ENCODE measurements at places on chromosomes 13 and 19.

DNA sequence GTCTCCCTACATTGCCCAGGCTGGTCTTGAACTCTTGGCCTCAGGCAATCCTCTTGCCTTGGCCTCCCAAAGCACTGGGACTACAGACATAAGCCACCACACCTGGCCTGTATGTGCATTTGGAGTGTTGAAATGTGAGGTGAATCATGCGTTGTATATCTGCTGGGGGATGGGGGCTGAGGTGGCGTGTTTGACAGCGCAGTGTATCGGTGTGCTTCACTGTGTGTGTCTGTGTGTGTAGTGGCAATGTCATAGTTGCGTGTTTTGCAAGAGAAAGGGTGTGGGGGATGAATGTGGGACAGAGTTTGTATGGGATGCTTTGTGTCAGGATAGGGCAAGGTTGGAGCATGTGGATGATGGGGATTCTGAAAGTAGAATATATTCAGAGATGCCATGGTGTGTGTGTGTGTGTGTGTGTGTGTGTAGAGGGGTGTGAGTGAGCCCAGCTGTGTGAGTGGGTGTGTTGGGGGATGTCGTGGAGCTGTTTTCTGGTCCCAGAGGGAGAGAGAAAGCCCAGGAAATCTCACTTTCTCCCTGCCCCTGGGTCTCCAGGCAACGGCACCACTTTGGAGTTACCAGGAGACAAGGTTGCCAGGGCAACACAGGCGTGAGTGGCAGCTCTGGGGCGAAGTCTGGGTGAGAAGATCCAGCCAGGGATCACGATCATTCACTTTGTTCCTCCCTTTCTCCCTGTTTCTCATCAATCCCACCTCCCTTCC, 1.1 kb upstream of the SWSAP1 start:
- no peak for DNase-seq

- no peak for DNase-seq
Measured at GRCh38 chr13:35794734-35795389, 318.4 kb upstream of the MAB21L1 start.

DNA sequence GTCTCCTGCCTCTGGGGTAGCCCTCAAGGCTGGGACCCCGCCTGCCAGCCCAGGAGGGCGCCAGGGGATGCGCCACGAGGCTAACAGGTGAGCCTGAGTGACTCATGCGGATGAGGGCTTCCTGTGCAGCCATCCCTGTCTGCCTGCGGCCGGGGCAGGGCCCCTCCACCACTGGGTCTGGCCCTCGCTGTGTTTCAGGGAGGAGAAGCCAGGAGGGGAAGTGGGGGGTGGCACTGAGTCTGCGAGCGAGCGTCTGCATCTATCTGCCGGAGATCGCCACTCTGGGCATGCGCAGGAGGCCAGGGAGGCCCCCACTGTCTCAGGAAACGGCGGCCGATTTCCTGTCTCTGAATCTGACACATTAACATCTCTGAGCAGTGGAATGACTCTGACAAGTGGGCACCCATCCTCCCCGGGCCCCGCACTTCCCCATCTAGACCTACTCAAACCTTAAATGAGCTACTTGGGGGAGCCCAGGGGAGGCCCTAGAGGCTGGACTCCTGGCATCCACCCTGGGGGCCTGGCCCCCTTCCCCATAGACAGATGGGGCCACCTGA, 19.7 kb downstream of the RFX1 start:
- peak; percentile 100 for DNase-seq

DNA sequence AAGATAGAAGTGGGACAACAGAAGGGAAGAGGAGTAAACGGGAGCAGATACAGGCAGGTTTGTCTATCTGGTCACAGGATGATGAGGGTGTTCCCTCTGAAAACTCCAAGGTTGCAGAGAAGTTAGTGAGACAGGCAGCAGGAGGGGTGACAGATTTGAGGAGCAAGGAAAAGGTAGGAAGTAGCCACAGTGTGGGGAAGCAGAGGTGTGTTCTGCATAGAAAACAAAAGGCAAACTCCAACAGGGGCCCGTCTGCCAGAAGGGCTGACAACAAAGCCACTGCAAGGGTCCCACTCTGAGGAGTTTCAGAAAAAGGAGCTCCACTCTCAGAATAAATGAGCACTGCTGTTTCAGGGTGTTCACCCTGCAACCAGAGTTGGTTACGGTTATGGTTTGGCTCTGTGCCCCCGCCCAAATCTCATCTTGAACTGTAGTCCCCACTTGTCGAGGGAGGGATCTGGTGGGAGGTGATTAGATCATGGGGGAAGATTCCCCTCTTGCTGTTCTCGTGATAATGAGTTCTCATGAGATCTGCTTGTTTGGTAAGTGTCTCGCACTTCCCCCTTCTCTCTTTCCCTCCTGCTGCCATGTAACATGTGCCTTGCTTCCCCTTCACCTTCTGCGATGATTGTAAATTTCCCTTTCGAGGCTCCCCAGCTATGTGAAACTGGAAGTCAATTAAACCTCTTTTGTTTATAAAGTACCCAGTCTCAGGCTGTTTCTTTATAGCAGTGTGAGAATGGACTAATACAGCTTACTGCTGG, 32.1 kb downstream of the SMAD9 start:
- DNase-seq, result no peak

DNA sequence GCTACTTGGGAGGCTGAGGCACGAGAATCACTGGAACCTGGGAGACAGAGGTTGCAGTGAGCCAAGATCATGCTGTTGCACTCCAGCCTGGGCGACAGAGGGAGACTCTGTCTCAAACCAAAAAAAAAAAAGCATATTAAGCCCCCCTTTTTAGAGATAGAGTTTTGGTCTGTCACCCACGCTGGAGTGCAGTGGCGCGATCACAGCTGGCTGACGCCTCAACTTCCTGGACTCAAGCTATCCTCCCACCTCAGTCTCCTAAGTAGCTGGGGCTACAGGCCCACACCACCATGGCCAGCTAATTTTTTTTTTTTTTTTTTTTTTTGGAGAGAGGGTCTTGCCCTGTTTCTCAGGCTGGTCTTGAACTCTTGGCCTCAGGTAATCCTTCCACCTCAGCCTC, 34.2 kb upstream of the MAP3K10 start:
- no peak for DNase-seq

DNA sequence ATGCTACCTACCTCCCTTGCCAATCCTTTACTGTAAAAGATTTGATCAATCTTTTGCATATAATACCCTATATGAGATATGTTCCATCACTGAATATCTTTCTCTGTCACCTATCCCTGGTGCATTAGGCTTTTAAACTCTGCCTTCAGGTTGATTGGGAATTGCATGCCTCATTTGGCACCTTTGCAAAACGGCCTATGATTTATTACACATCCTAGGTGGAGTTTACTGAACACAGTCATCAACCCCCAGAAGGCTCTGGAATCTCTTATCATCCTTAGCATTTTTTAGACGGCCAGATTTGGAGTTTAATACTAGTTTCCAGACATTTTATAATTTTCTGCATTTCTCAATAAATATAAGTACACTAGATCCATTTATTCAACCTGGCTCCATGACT, 448.4 kb upstream of the SLC10A2 start:
- DNase-seq, result no peak

DNA sequence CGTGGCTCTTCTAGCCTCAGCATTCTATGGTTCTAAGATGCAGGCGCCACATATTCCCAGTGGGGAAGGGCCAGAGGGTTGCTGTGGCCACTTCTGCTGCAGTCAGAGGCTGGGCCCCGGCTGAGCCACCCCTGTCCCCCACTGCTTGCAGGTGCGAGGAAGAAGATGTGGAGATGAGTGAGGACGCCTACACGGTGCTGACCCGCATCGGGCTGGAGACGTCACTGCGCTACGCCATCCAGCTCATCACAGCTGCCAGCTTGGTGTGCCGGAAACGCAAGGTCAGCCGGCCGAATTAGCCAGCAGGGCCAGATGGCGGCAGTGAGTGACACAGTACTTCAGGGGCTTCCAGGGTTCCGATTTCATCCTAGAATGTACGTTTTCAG, 2.0 kb downstream of the LHB start:
- no peak for DNase-seq

- DNase-seq, result no peak
Measured at GRCh38 chr19:13118424-13119193, 545 bp downstream of the NACC1 start.

DNA sequence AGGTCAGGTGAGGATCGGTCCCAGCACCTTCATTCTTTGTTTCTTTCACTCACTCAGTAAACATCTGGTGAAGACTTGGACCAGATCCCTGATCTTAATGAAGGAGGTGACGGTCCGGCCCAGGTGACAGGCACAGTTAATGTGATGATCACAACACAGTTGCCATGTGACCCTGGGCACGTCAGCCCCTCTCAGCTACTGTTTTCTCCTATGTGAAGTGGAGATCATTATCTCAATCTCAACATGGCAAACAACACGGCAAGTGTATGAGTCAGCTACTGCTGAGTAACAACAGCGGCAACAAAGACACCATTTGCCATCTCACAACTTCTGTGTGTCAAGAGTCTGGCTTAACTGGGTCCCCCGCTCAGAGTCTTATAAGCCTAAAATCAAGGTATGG, 74.6 kb downstream of the GNG7 start:
- no peak for DNase-seq

- no peak for DNase-seq
Measured at GRCh38 chr19:45660636-45661035, 7.4 kb upstream of the GIPR start.

DNA sequence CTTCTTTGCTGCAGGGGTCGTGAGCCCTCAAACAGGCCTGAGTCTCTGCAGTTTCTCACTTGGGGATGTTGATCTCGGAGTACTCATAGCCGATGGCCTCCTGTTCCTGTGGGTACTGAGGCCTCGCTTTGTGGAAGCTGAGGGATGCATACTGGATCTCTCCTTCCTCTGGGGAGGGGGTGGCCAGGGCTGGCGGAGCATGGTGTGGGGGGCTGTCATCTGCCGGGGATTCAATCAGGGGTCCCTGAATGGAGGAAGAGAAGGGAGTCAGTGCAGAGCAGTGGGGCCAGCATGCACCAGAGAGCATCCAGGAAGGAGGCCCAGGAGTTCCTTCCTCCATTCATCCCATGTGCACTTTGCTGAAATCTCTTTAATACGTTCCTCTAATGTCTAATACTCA, 10.0 kb downstream of the SIGLEC12 start:
- DNase-seq, result no peak

DNA sequence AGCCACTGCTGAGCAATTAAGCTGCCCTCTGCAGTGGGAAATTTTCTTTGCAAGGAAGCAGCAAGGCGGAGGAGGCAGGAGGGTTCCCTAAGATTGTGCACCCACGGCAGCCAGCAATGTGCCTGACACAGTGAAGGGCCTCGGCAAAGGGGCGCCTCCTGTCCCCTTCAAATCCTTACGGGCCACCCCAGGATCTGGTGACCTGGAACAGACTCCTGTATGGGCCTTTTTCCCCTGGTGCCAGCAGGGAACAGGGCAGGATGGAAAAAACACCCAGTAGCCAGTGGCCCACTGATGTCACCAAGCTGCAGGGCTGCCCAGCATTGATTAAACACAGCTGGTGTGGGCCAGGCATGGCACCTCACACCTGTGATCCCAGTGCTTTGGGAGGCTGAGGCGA, 86.7 kb downstream of the GNG7 start:
- DNase-seq, result no peak

DNA sequence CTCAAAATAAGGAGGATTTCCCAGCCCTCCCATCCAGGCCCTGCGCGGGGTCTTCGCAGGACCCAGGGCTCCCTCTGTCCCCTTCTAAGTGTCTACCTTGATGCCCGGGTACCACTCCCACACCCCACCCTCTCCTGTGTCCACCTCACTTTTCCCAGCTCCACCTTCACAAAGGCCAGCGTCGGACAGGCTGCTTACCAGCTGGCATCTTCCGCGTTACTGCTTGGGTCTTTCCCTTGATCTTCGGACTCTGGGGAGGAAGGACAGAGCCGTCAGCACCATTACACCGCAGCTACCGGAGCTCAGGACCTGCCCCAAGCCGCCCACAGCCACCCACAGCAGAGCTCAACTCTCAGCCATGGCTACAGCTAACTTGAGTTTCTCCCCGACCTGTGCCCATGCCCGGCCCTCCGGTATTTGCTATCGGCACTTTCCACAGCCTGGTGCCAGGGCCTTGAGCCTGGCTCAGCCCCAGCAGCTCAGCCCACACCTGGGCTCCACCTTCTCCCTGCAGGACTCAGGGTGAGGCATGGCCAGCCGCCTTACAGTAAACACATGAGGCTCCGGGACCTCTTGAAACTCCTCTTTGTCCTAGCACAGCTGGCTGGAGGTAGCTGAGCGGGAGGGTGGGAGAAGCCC, 3.8 kb downstream of the C13orf46 start:
- DNase-seq, result no peak

DNA sequence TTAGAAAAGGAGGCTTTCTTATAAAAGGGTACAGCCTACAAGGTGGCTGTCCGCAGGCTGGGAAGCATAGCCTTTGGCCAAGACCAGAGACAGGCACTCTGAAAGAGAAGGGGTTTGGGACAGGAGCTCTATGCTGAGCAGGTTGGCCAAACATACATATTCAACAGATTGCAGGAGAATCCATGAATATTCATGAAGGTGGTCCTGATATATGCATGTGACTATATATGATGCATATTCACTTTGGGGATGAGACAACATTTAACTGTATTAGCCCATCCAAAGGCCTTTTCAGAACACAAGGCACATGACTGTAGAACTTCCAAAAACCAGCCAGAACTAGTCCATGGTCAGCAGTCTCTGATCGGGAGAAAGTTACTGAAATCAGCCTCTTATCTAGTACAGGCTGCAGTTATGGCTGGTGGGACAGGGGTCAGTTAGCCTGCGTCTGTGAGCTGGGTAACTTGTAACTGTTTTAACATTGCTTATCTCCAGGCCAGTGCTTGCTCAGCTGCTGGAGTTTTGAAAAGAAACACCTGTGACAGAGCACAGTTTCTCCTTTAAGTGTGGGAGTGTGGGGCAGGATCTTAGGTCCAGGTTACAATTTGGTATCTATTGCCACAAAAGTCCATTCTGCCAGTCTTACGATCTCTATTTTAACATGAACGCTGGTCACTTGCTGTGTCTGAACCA, 924.2 kb downstream of the UQCRFS1 start:
- DNase-seq, result no peak

- no peak for DNase-seq
Measured at GRCh38 chr19:35445826-35446593, 2.0 kb upstream of the FFAR2 start.

- DNase-seq, result no peak
Measured at GRCh38 chr19:55390461-55390880, 4.7 kb downstream of the RPL28 start.

DNA sequence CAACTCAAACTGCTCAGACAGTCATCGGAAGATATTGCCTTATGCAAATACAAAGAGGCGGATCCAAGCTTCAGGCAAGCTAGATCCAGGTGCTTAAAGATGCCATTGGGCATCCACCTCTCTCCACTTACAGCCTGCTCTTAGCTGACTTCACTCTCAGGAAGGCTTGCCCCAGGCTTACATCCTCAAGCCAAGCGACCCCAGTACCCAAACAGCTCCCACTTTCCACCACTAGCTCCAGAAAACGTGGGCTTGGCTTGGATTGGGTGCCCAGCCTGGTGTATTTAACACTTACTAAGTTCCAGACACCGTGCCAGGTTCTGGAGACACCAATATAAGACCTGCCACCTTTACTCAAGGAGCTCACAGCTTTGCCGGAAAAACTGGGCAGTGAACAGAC, 142.1 kb upstream of the VSTM2B start:
- no peak for DNase-seq

- no peak for DNase-seq
Measured at GRCh38 chr19:17340871-17341357, 3.6 kb downstream of the GTPBP3 start.

GRCh38 chr13:36461506-36461905, 29.2 kb downstream of the CCNA1 start:
- DNase-seq, result no peak
